ENCODE measurements at places on chromosomes 16 and 17.
A peak's percentile ranks its signal among the peaks of the same experiment; 100 is the strongest.

- no peak overlapping the region for H3K27ac ChIP-seq
- no peaks in the 10 kb centered on the region for H3K27me3 ChIP-seq
- no peak for DNase-seq
- no peaks in the 10 kb centered on the region for H3K4me1 ChIP-seq
- H3K4me3 ChIP-seq, result no peak overlapping the region
Observed at GRCh38 chr16:12574721-12575120, 229.0 kb downstream of the CPPED1 start.

DNA sequence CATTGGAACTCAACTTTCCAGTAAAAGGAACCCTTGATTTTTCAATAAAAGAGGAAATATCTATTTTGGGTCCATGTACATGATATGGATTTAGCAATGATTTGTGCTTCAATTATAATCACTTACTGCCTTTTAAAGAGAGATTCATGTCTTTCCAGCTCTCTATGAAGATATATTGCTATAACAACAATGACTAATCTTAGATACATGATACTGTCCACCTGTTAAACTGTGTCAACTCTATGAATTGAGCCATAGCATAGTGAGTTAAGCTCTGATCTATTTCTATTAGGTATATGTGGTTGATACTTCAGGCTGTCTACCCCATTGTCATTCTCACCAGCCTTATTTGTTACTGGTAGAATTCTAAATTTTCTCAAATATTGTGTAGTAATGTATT lies 15.0 kb upstream of the MPHOSPH6 start:
- 0 out of 2 replicates have a peak, but pooled peaks cover 2% of the 10 kb centered on the region for H3K4me1 ChIP-seq
- H3K36me3 ChIP-seq, result no peaks in the 10 kb centered on the region
- DNase-seq, result no peak
- H3K27me3 ChIP-seq, result no peaks in the 10 kb centered on the region

- DNase-seq, result no peak
- no peaks in the 10 kb centered on the region for H3K4me1 ChIP-seq
- H3K27me3 ChIP-seq, result no peaks in the 10 kb centered on the region
- H3K36me3 ChIP-seq, result no peaks in the 10 kb centered on the region
- no peak overlapping the region for H3K4me3 ChIP-seq
Observed at GRCh38 chr17:616407-616806, 98.2 kb downstream of the VPS53 start.

DNA sequence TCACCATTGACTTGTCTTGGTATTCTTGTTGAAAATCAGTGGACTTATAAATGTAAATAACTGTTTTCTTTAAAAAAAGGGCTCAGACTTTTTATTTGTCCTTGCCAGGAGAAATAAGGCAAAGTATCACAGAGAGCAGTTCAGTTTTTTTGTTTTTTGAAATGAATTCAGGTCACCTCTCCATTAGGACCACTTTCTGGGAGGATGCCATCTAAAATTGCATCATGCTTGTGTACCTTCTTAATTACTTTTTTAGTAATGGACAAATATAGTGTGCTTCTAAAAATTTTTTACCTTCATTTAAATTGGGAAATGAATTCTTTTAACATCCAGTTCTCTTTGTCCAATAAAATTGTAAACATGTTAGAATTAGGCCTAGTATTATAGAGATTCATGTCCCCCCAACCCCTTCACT lies 210.0 kb downstream of the BCAS3 start:
- H3K27ac ChIP-seq, result peak overlapping the region; percentile 60
- no peaks in the 10 kb centered on the region for H3K36me3 ChIP-seq
- H3K4me1 ChIP-seq, result peaks cover 5% of the 10 kb centered on the region
- H3K27me3 ChIP-seq, result no peaks in the 10 kb centered on the region
- H3K4me3 ChIP-seq, result peak overlapping the region; percentile 56
- no peak for DNase-seq

DNA sequence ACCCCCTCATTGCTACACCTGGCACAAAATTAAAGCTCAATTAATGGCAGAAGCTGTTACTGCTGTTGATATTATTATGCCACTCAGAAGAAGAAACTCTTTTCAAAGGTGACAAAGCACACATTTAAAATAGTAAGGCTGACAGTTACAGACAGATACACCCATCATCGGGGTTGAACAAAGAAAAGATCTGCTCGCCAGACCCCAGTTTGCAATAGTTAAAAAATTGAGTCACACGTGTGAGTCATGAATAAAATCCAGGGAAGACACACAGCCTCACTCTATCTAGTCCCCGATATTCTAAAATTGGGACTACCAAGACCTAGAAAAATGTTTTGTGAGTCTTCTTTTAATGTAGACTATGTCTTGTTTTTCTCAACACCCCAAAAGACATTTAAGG lies 330.0 kb upstream of the SOX9 start:
- no peak overlapping the region for H3K27ac ChIP-seq
- no peak for DNase-seq
- no peaks in the 10 kb centered on the region for H3K36me3 ChIP-seq
- H3K27me3 ChIP-seq, result no peaks in the 10 kb centered on the region

DNA sequence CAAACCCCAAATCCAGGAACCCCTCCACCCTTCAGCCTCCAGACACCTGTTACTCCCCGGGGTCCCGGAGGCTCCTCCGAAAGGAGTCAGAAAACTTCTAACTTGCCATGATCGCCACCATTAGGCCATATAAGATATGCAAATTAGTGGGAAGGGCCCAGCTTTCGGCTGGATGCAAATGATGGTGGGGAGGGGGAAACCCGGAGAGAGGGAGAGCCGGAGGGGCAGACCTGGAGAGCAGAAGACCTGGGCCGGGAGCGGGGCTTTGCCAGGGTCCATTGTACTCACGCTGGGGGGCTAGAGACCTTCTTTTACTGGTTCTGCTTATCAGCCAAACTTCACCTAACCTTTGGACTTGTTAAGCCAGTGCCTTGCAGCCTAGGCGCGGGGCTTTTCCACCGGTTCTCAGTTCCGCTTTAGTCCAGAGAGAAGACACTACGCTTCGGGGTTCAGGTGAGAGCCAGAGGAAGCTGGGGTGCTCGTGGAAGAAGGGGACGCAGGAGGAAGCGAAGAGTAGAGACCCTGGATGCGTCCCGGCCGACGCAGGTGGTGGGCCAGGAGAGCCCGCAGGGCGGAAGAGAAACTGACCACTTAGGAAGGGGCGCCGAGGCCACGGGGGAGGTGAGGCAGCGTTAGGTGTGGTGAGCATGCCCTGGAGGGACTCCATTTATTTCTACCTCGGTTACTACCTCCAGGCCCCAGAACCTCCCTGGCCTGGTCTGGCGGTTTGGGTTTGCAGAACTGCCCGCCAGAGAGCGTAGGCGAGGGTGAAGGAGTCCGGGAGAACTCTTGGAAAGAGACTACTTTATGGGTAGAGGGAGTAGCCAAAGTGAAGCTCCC lies at the start of gene HNF1B:
Gene HNF1B (minus strand): TSS at position 99 of the 840 bp plus-strand sequence. CDS start 175 bp downstream, outside the sequence.
- H3K36me3 ChIP-seq, result no peaks in the 10 kb centered on the region
- no peak within 1 kb of the TSS for H3K27ac ChIP-seq
- peak within 1 kb of the TSS; percentile 39 for H3K4me3 ChIP-seq
- peaks cover 85% of the 10 kb centered on the region for H3K27me3 ChIP-seq

DNA sequence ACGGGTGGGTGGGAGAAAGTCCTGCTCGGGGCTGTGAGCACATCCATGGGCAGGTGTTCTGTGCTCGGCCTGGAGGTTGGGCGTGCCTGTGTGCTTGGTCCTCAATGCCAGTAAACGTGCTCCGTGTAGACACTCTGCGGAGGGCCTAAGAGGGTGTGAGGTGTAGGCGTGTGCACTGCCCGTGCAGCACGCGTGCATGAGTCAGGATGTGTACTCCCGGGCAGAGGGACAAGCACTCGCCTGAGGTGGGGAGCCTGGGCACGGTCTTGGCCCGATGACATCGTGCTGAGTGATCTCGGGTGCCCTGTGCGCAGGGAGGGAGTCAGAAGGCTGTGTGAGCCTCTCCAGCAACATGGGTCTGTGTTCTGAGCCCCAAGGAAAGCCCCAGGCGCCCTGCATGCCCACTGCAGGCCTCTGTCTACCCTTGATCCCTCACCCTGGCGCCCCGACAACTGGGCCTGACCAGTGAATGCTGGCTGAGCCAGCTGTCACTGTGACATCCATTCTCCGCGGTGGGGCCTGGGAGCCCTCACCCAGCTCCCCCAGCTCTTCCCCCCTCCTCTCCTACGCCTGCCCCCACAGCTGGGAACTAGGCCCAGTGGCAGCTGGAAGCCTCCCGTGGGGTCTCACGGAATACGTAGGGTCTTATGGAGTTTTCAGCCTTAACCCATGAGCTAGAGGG lies 23.5 kb upstream of the NXPH3 start:
- H3K27ac ChIP-seq, result no peak overlapping the region
- no peak for DNase-seq
- no peak overlapping the region for H3K4me3 ChIP-seq
- H3K27me3 ChIP-seq, result no peaks in the 10 kb centered on the region
- H3K4me1 ChIP-seq, result peaks cover 5% of the 10 kb centered on the region

- no peaks in the 10 kb centered on the region for H3K36me3 ChIP-seq
- no peaks in the 10 kb centered on the region for H3K27me3 ChIP-seq
- DNase-seq, result no peak
- no peak overlapping the region for H3K27ac ChIP-seq
- no peak overlapping the region for H3K4me3 ChIP-seq
Observed at GRCh38 chr16:57413301-57413730, 8.7 kb downstream of the CCL17 start.

- H3K27ac ChIP-seq, result peak overlapping the region; percentile 70
- peaks cover 7% of the 10 kb centered on the region for H3K4me1 ChIP-seq
- H3K4me3 ChIP-seq, result peak overlapping the region; percentile 87
- H3K36me3 ChIP-seq, result peaks cover 17% of the 10 kb centered on the region
- DNase-seq, result no peak
Observed at GRCh38 chr16:28845761-28846079, 428 bp downstream of the TUFM start.

- 0 out of 2 replicates have a peak overlapping the region, but pooled peaks have one; percentile 25 for H3K27ac ChIP-seq
- peaks cover 4% of the 10 kb centered on the region for H3K4me1 ChIP-seq
- H3K4me3 ChIP-seq, result no peak overlapping the region
- no peak for DNase-seq
Observed at GRCh38 chr17:28174352-28175046, 132.0 kb downstream of the NLK start.

DNA sequence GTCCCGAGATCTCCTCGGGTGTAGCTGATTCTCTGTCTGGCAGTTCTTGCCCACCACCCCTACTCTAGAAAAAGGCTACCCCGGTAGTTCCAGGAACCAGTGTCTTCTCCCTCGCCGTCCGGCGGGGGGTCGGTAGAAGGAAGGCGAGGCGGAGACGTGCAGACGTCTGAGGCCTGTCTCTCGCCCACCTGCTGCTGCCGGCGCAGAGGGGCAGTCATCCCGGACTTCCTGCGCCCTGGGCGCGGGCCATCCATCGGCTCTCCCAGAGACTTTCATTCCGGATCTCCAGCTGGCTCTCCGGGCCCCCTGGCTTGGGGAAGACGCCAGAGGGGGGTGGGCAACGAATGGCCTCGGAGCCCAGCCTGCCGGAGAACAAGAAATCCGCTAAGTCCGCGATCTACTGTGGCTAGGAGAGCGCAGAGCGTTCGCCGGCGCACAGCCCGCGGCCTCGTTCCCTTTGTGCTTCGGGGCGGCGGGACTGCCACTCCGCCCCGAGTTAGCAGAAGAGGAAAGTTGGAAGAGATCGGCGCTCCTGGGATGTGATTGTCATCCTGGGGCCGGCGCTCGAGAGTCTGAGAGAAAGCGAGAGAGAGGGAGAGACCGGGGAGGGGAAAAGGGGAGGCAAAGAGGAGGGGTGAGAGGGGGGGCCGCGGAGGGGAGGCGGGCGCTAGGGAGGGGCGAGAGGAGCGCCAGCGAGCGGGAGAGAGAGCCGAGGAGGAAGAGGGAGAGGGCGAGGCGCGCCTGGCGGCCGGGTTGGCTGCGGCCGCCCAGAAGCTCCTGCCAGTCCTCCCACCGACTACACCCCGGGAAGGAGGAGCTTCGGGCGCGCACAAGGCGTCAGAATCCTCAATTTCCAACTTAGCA lies at the start of gene IRX5:
Gene IRX5 (plus strand): TSS at position 861 of the 864 bp plus-strand sequence. CDS start 334 bp downstream, outside the sequence.
- H3K36me3 ChIP-seq, result peaks cover 2% of the 10 kb centered on the region
- DNase-seq, result peak; percentile 76
- H3K27ac ChIP-seq, result no peak within 1 kb of the TSS
- peak within 1 kb of the TSS; percentile 69 for H3K4me3 ChIP-seq

- no peaks in the 10 kb centered on the region for H3K4me1 ChIP-seq
- H3K4me3 ChIP-seq, result no peak overlapping the region
- no peak overlapping the region for H3K27ac ChIP-seq
- no peaks in the 10 kb centered on the region for H3K36me3 ChIP-seq
- no peaks in the 10 kb centered on the region for H3K27me3 ChIP-seq
Observed at GRCh38 chr16:6446370-6446769, 886.3 kb upstream of the RBFOX1 start.

- H3K36me3 ChIP-seq, result peaks cover 14% of the 10 kb centered on the region
- no peak overlapping the region for H3K4me3 ChIP-seq
Observed at GRCh38 chr17:59652119-59652518, 32.4 kb downstream of the CLTC start.

DNA sequence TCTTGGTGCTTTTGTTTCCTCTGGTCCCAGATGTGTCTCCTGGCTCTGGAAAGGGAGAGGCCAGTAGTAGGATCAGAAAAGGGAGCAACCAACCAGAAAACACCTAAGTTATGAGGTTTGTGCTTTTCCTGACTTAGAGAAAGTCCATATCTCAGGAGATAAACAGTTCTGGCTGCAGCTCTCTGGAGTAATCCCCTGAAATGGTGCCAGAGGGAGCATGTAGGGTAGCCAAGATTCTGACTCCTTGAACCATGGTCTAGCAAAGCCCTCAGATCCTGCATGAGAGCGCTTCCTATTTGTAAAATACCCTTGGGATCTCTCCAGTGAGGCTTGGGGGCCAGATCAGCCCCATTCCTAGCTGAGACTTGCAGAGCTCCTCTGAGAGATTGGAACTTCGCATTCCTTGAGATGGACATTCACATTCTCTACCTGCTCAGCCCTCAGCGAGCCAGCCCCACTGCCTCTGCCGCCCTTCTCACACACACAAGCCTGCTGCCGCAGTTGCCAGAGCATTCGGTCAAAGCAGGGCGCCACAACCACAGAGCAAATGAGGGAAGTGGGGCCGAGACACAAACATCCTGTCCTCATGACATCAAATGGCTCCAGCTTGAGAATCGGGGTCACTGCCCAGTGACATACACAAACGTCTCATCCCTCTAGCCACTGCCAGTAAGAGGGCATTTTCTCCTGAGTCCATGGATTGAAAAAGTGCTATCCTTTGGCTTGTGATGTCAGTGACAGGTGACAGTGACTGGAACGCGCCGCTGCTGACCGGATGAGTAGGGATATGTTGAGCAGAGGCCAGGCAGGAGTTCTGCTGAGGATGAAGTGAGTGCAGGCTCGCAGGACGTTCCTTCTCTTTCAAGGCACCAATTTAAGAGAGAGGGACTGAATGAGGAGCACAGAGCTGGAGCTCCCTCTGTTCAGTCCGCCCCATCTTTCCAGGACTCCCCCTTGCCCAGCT lies 5.0 kb downstream of the ABHD15 start:
- no peak for DNase-seq
- H3K27me3 ChIP-seq, result peaks cover 24% of the 10 kb centered on the region
- no peak overlapping the region for H3K4me3 ChIP-seq
- no peak overlapping the region for H3K27ac ChIP-seq
- H3K36me3 ChIP-seq, result no peaks in the 10 kb centered on the region
- H3K4me1 ChIP-seq, result peaks cover 7% of the 10 kb centered on the region

GRCh38 chr16:81878529-81878928 lies 99.4 kb downstream of the PLCG2 start:
- peaks cover 19% of the 10 kb centered on the region for H3K4me1 ChIP-seq
- no peaks in the 10 kb centered on the region for H3K36me3 ChIP-seq
- H3K27ac ChIP-seq, result no peak overlapping the region
- no peak for DNase-seq
- H3K27me3 ChIP-seq, result no peaks in the 10 kb centered on the region
- H3K4me3 ChIP-seq, result no peak overlapping the region

DNA sequence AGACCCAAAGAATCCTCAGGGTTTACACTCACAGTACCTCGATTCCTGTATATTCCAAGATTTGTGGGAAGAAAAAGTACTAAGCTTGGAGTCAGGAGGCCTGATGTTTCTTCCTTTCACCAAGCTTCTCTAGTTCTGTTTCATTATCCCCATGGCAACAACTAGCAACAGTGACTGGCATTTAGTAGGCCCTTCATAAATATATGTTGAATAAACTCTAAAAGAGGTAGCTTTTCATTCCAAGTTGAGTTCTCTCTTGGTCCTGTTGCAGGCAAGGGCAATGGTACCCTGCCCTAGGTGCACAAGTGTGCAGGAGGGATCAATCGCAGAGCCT lies 527 bp upstream of the UBE2Z start:
- H3K27me3 ChIP-seq, result no peaks in the 10 kb centered on the region
- H3K27ac ChIP-seq, result peak overlapping the region; percentile 89
